ENCODE measurements at places on chromosomes 3 and 15.

DNA sequence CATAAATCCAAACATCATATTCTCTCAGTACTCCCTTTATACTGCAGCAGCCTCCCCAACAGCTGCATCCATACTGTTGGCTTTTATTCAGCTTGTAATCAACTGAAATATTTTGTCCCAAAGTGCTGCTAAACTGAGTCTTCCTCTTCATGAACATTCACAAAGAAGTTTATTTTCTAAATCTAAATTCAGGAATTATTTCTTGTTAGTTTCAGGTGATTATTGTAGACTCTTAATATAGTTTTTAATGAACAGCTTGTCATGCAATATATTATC is 269.3 kb upstream of the UBE2E2 start:
- no peaks in the 10 kb centered on the region for H3K4me1 ChIP-seq
- no peak overlapping the region for H3K27ac ChIP-seq
- H3K27me3 ChIP-seq = no peaks in the 10 kb centered on the region
- H3K36me3 ChIP-seq = no peaks in the 10 kb centered on the region
- no peak overlapping the region for H3K4me3 ChIP-seq
- no peak for DNase-seq

- H3K4me1 ChIP-seq = no peaks in the 10 kb centered on the region
- DNase-seq = no peak
- peaks cover 5% of the 10 kb centered on the region for H3K36me3 ChIP-seq
- no peak overlapping the region for H3K4me3 ChIP-seq
- no peak overlapping the region for H3K27ac ChIP-seq
These were observed 11.8 kb upstream of the BCL2L10 start for GRCh38 chr15:52124270-52124880.

DNA sequence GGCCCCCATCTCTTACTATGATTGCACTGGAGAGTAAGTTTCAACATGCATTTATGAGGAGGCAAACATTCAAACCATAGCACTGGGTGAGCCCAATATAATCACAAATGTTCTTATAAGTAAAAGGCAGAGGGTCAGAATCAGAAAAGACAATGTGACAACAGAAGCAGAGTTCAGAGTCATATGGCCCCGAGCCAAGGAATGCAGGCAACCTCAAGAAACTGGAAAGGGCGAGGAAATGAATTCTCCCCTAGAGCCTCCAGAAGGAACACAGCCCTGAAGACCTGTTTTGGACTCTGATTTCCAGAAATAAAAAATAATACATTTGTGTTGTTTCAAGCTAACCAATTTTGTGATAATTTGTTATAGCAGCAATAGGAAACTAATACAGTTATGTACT is 81.3 kb upstream of the ABI3BP start:
- H3K27me3 ChIP-seq = no peaks in the 10 kb centered on the region
- no peak overlapping the region for H3K27ac ChIP-seq
- H3K4me1 ChIP-seq = no peaks in the 10 kb centered on the region
- H3K36me3 ChIP-seq = no peaks in the 10 kb centered on the region
- no peak overlapping the region for H3K4me3 ChIP-seq

GRCh38 chr3:61030469-61031035 is 220.7 kb downstream of the FHIT start:
- no peak for DNase-seq
- no peaks in the 10 kb centered on the region for H3K27me3 ChIP-seq
- H3K36me3 ChIP-seq = no peaks in the 10 kb centered on the region
- no peaks in the 10 kb centered on the region for H3K4me1 ChIP-seq

GRCh38 chr3:195557322-195557721 is 14.2 kb upstream of the PPP1R2 start:
- no peak overlapping the region for H3K27ac ChIP-seq
- no peak overlapping the region for H3K4me3 ChIP-seq
- no peaks in the 10 kb centered on the region for H3K36me3 ChIP-seq
- DNase-seq = no peak
- peaks cover 9% of the 10 kb centered on the region for H3K4me1 ChIP-seq

DNA sequence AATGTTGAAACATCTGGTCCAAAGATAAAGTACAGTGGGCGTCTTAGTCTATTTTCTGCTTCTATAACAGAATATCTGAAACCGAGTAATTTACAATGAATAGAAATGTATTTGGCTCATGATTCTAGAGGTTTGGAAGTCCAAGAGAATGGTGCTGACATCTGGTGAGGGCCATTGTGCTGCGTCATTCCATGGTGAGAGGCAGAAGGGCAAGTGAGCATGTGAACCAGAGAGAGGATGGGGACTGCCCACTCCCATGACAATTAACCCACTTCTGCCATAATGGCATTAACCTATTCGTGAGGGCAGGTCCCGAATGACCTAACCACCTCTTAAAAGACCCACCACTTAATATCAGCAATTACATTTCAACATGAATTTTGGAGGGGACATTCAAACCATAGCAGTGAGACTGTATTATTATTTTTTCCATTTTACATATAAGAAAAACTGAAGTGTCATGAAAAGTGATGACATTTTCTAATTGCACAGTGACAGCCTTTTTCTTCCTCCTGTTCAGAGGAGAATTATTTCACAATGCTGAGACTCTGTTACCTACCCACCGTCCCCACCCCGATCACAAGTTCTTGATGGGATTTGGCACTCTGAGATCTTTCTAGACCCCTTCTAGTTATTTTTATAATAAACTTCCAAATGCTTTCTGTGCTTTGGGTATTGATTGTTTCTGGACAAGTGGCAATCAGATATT is 238.8 kb downstream of the RPLP1 start:
- H3K4me3 ChIP-seq = no peak overlapping the region
- peaks cover 11% of the 10 kb centered on the region for H3K36me3 ChIP-seq
- DNase-seq = no peak
- H3K27me3 ChIP-seq = peaks cover 8% of the 10 kb centered on the region
- H3K4me1 ChIP-seq = no peaks in the 10 kb centered on the region

DNA sequence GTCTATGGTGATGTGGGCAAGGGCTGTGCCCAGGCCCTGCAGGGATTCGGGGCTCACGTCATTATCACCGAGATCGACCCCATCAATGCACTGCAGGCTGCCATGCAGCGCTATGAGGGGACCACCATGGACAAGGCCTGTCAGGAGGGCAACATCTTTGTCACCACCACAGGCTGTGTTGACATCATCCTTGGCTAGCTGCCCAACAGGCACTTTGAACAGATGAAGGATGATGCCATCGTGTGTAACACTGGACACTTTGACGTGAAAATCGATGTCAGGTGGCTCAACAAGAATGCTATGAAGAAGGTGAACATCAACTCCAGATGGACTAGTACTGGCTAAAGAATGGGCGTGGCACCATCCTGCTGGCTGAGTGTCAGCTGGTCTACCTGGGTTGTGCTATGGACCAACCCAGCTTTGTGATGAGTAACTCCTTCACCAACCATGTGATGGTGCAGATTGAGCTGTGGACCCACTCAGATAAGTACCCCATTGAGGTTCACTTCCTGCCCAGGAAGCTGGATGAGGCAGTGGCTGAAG is 6.1 kb upstream of the USP8 start:
- no peak for DNase-seq
- H3K36me3 ChIP-seq = peaks cover 4% of the 10 kb centered on the region
- H3K27ac ChIP-seq = no peak overlapping the region

DNA sequence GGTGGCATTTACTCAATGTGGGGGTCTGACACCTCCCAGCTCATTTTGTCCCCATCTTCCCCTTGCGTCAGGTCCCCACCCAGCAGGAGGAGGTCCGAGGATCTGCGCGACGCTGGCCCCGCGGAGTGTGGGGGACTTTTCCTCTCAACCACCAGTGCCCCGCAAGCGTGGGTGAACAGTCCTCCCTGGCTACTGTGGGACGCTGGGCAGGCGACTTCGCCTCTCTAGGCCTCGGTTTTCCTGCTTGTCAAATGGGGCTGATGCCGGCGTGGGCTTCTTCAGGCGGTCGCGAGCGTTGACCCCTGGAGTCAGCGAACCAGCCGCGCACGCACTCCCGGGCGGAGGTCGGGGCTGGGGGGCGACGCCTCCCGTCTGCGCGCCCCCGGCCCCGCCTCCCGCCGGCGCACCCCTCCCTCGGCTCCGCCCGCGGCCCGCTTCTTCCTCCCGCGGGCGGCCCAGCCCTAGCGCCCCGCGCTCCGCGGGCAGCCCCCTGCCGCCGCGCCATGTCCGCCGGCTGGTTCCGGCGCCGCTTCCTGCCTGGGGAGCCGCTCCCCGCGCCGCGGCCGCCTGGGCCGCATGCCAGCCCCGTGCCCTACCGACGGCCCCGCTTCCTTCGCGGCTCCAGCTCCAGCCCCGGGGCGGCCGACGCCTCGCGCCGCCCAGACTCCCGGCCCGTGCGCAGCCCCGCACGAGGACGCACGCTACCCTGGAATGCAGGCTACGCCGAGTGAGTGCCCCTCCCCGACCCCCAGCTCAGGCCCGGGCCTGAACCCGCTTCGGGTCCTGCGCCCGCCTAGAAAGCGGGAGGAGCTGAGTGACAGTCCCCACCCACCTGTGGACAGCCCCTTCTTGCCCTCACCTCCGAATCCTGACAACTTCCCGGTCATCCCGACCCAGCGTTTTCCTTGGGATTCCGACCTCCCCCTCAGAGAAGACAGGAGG is at the start of gene PPM1M:
PPM1M (plus strand) TSS at position 438 of the 942 bp plus-strand sequence; CDS start at position 504, 66 bp downstream.
- peak; percentile 85 for DNase-seq
- H3K4me1 ChIP-seq = peaks cover 65% of the 10 kb centered on the region
- H3K27me3 ChIP-seq = peaks cover 2% of the 10 kb centered on the region

DNA sequence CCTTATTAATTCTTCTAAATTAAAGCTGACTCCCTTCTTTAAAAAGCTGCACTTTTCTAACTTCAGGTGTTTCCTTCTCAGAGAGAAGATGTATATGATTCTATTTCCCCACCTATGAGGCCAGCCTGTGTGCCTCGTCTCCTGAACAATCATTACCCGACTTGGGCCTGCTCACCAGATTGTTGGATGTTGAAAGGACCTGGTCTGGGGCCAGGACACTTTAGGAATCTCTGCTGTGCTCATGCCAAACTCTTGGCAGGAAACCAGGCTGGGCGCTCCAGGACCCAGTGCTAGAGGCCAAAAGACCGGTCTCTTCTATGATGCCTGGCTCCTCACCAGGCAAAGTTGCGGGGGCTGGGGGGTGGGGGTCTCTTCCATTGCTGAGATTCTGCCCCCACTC is 16.9 kb upstream of the LRRC31 start:
- no peaks in the 10 kb centered on the region for H3K36me3 ChIP-seq
- no peaks in the 10 kb centered on the region for H3K4me1 ChIP-seq
- no peak overlapping the region for H3K27ac ChIP-seq
- no peak for DNase-seq

DNA sequence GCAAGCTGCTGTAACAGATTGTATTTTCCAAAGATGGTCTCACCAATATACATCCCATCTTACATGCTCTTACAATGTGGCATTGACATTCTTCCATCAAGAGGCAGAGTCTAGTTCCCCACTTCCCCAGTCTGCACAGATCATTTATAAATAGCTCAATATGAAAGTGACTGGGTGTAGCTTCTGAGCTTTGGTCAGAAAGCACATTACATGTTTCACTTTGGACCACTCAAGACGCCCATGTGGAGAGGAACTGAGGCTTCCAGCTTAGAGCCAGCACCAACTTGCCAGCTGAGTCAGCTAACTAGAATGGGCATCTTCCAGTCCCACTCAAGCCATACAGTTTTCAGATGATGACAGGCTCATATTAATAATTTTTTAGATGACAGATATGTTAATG is 45.5 kb downstream of the GREM1 start:
- peaks cover 4% of the 10 kb centered on the region for H3K27me3 ChIP-seq
- no peaks in the 10 kb centered on the region for H3K36me3 ChIP-seq
- no peak overlapping the region for H3K4me3 ChIP-seq
- DNase-seq = no peak

DNA sequence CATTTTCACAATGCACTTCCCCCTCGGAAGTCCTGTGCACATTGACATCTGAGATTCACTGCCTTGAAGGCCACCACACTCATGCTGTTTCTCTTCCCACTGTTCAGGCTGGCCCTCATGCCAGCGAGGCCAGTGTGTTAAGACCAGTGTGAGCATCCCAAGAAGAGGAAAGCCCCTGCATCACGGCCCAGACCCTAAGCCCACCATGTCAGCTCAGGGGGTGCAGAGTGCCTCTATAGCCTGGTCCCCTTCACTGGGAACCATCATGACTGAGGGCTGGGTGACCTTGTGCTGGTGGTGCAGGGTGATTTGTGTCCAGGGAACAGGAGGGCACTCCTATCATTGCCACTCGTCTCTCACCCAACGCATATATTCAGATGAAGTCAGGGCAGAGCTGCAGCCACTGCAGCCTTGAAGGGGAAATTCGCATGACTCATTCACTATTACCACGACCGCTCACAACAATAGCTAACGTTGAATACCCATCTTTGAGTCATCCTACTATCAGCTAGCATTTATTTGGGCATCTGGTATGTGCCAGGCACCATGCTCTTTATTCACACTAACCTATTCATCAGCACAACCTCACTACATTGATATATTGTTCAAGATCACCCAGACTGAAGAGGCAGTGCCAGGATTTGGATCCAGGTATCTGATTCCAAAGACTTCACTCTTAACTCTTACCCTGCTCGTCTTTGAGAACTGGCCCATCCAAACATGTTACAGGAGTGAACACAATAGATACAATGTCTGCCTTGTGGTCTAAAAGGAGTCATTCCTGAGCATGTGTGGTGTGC is 58.8 kb upstream of the SLC6A11 start:
- no peaks in the 10 kb centered on the region for H3K4me1 ChIP-seq
- no peak for DNase-seq
- H3K4me3 ChIP-seq = no peak overlapping the region

- H3K4me3 ChIP-seq = no peak overlapping the region
- no peaks in the 10 kb centered on the region for H3K27me3 ChIP-seq
- no peak for DNase-seq
- peaks cover 2% of the 10 kb centered on the region for H3K4me1 ChIP-seq
These were observed 44.8 kb downstream of the HCN4 start for GRCh38 chr15:73323956-73324355.

GRCh38 chr3:126621171-126621570 is 33.8 kb downstream of the TXNRD3 start:
- peaks cover 4% of the 10 kb centered on the region for H3K36me3 ChIP-seq
- no peak overlapping the region for H3K4me3 ChIP-seq
- peaks cover 2% of the 10 kb centered on the region for H3K27me3 ChIP-seq
- H3K4me1 ChIP-seq = peaks cover 6% of the 10 kb centered on the region

- no peaks in the 10 kb centered on the region for H3K27me3 ChIP-seq
- peaks cover 43% of the 10 kb centered on the region for H3K4me1 ChIP-seq
- peaks cover 16% of the 10 kb centered on the region for H3K36me3 ChIP-seq
- peak overlapping the region; percentile 11 for H3K4me3 ChIP-seq
- H3K27ac ChIP-seq = no peak overlapping the region
These were observed 499.8 kb upstream of the TPRG1 start for GRCh38 chr3:188671971-188672370.

DNA sequence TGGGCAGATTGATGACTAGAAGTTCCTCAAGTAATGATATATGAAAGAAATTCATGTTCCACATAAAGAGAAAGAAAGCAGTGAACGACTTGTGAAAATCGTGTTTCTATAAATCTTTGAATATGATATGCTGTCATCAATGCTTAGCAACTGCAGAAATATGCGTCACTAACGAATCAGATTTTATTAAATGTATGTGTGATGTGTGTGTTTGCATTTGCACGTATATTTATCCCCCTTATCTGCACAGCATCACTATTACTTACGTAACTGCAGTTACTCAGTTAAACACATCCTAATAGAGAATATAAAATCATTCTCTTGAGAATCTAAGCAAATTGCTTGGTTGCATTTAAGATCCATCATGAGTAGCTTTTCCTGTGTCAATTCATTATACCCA is 468.6 kb downstream of the FGF12 start:
- no peak overlapping the region for H3K27ac ChIP-seq
- H3K36me3 ChIP-seq = no peaks in the 10 kb centered on the region

GRCh38 chr3:158095111-158095813 is 11.0 kb downstream of the SHOX2 start:
- no peaks in the 10 kb centered on the region for H3K36me3 ChIP-seq
- peaks cover 20% of the 10 kb centered on the region for H3K4me1 ChIP-seq
- peaks cover 61% of the 10 kb centered on the region for H3K27me3 ChIP-seq
- no peak overlapping the region for H3K4me3 ChIP-seq
- H3K27ac ChIP-seq = no peak overlapping the region

Measured in immature natural killer cell (primary cell).